ENCODE measurements at places on chromosomes 13 and 19.

DNA sequence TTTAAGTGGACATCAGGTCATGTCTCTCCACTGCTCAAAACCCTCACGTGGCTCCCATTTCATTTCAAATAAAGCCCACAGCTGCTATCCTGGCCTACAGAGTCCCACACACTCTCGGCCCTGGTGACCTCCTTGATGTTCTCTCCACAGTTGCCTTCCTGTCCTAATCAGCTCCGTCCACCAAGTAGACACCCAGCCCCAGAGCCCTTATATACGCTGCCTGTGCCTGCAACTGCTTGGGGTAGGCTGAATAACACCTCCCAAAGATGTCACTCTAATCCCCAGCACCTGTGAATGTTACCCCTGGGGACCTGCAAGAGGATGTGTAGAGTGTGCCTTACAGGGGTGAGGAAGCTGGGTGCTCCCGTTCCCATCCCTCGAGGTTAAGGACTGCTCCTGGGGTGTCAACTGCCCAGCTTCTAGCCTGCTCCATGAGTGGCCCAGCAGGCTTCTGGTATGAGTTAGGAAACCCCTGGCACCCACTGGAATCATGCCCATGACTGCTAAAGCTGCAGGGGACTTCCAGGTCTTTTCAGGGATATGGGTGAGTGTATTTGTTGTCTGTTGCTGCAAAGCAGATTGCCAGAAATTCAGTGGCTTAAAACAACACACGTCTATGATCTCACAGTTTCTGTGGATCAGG lies 6.0 kb downstream of the FAM187B start:
- DNase-seq, result no peak

GRCh38 chr19:56217039-56217949 lies 15.2 kb downstream of the ZSCAN5C start:
- DNase-seq, result no peak

- no peak for DNase-seq
Measured at GRCh38 chr13:85521657-85522056, 277.6 kb downstream of the SLITRK6 start.

GRCh38 chr19:2273356-2274184 lies 8.4 kb downstream of the PEAK3 start:
- peak; percentile 54 for DNase-seq

DNA sequence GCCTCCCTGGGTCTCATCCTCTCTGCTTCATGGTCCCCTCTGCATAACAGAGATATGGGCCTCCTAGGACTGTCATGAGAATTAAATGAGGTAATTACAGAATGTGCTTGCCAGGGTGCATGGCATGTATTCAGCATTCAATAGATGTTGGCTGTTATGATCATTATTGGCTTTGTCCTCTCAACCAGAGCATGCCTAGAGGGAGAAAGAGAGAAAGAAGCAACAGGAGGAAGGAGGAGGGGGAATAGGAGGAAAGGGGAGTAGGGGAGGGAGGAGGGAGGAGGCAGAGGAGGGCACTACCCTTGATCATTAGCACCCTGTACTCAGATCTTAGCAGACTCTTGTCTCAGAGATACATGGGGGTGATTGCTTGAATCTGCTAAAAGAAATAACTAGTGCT lies 41.0 kb upstream of the SIAH3 start:
- no peak for DNase-seq

GRCh38 chr19:50823389-50824042 lies at the start of gene KLK1:
KLK1 (minus strand) TSS chr19:50823787; CDS start chr19:50823748, 39 bp downstream.
- DNase-seq, result no peak

- no peak for DNase-seq
Measured at GRCh38 chr13:57311009-57311586, 144.1 kb downstream of the PRR20E start.

DNA sequence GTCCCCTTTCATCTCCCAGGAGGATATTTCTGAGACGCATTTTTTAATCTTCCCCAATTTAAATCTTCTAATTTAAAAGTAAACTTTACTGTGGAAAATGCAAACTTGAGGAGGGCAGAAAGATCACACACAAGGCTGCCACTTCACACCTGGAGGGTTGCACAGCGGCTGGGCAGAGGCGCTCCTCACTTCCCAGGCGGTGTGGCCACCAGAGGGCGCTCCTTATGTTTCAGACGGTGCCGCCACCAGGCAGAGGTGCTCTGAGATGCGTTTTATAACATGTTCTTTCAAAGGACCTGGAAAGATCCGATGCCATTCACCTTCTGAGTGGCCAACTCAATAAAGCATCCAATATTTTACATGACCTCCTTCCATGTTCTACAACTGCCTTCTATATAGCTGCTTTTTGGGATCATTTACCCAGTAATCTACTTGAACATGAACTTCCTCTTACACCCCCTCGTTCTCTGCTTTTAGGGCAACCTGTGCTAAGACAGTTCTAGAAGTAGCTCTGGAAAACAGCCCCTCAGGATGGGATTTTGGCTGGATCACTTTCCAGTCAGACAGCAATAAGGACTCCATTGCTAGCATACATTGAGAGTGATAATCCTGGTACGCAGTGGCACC lies 14.8 kb upstream of the MTUS2 start:
- DNase-seq, result no peak

GRCh38 chr13:95858286-95859075 lies 181.5 kb downstream of the DNAJC3 start:
- DNase-seq, result peak; percentile 32

DNA sequence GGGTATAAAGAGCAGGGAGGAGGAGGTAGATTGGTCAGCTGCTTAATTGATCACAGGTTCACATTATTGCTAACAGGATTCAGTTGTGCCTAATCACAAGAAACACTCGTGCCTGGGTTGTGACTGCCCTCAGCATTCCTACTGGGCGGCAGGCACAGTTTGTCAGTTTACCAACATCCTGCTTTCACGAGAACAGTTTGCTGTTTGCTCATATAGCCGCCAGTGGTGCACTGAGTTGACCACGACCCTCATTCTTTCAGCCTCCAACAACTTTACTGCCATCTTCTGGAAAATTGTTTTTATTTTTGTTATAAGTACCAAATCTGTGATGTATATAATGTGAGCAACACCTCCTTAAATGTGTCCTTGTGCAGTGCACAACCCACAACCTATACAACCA lies 16.2 kb upstream of the IFT88 start:
- no peak for DNase-seq
